HL-60 (cell line): ENCODE measurements at places on chromosomes 3 and 15.

DNA sequence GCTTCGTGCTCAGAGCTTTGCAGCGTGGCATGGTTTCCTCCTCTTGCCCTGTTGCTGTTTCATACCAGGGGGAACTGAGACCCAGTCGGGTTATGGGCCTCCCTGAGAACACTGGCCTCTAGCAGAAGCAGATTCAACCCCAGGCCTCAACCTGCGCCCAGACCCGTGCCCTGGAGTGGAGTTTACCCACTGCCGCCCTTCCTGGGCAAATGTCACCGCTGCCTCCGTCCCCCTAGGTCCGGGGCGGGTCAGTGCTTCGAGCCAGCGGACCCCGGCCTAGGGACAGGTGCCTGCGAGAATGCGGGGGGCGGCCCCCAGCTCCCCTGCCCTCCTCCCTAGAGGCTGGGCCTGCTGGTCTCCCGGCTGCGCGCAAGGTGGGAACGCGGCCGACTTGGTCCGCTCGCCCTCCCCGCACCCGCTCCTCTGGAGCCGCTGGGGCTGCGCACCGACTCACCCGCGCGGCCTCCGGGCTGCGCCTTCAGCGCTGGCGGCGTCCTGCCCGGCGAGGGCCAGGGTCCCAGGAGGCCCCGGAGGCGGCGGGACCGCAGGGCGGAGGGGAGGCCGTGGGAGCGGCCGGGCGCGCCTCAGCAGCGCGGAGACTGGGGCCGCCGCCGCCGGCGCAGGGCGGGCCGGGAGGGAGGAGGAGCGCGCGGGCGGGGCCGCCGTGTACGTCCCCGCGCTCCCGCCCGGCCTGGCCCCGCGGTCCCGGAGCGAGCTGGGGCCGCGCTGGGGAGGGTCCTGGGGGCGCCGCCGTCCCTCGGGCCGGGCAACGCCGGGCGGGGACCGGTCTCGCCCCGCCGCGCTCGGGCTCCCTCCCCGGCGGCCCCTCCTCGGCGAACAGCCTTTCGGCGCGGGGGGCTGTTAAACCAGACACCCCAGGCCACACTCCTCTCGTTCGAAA, at the start of gene PIGZ:
Gene PIGZ (minus strand): TSS at position 601 of the 901 bp plus-strand sequence. CDS start 16,802 bp downstream, outside the sequence.
- no peak for DNase-seq

DNA sequence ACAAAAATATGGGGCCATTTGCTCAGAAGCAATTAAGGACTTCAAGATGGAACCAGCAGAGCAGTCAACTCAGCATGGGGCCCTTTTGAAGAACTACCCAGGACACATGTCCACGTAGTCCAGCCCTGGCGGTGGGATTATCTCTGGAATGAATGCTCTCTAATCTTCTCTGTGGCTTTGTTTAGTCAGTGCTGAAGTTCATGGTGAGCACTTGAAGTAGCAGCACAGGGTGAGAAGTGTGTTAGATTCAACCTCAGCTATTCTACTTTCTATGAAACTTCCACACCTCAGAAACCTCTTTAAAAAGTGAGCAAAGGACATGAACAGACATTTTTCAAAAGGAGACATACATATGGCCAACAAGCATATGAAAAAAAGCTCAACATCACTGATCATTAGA, 74.4 kb downstream of the THRB start:
- DNase-seq = no peak

GRCh38 chr3:21794291-21794690, 43.3 kb upstream of the ZNF385D start:
- DNase-seq = no peak

- DNase-seq = no peak
Measured at GRCh38 chr15:90401495-90401894, 13.5 kb downstream of the IQGAP1 start.

- DNase-seq = no peak
Measured at GRCh38 chr15:44712346-44713005, 1.2 kb downstream of the B2M start.

- DNase-seq = peak; percentile 65
Measured at GRCh38 chr15:98881526-98882520, 125.8 kb downstream of the PGPEP1L start.

GRCh38 chr3:122857019-122857418, 62.1 kb downstream of the SLC49A4 start:
- no peak for DNase-seq

DNA sequence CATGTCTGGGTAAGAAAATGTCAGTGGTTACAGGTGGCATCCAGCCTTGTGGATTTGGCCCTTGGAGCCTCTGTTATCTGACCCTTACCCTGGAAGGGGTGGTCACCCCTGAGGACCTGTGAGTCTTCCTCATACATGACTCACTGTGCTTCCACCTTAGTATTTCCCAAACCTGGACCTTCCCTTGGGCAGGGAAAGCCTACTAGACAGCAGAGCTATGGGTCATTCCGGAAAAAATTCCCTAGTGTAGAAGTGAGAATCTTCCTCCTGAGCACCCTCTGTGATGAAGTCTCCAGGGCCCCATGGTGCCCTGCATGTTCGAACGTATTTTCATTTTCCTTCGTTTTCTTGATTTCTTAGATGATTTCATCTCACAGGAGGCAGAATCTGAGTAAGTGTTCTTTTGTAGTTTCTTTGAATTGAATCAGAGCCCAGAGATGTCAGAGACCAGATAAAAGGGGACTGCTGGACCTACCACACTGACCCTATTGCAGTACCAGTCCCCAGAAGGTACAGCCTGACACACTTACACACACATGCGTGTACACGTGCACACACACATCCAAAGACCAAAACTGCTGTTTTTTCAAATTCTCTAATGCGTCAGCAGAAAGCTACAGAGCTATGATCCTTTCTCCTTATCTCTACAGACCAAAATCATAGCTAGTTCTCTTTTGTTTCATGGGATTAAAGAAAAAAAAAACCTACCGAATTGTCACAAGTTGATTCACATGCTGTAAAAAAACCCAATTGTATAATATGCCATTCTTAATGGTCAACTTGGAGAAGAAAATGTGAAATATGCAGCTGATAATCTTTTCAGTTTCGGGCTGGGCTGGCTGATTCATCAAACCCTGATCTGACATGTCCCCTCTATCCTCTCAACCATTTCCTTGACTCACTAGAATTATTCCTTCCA, 50.5 kb upstream of the ARHGEF3 start:
- DNase-seq = no peak

DNA sequence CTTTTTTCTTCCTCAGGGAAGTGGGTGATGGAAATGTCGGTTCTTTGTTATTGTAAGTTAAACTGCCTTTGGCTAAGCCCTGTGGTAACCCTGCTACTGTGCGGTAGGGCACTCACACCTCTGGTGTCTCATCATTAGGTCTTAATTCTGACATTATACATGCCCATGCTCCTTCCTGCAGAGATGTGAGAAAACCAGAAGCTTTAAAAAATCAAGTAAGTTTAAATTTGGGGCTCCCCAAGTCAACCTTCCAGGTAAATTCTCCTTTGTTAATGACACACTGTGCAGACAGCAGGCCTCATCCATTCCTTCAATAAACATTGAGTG, 155.8 kb downstream of the FAM43A start:
- DNase-seq = no peak

- no peak for DNase-seq
Measured at GRCh38 chr3:125003859-125004595, 51.8 kb downstream of the HEG1 start.

- DNase-seq = no peak
Measured at GRCh38 chr3:178520451-178520850, 15.8 kb upstream of the KCNMB2 start.

DNA sequence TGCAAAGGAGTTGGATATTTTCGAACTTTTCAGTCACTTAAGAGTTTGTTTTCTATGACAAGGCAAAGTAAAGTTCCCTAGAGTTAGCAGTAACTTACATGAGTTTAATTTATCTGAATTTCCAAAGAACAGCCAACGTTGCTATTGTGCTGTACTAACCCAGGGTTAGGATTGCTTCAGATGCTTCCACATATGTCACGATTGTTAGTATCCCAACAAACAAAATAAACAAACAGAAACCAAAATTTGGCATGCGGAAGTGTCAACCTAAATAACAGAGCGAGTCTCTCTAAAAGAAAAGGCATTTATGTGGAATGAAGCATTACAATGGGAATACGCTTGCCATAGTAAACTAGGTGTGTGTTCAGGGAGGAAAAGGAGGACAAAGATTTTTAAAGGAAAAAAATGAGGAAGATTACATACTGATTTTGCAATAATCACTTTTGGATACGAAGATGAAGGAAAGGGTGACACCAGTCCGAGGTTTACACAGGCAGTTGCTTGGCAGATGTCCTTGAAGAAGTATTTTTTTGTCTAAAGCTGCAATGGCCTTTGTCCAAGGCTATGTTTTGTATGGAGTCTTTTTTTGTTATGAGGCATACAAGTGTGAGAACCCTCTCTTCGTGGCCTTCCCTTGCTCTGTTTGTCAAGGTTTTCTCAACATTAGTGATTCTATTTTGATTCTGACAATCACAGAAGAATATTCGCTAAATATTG, 267.9 kb downstream of the GABRG3 start:
- DNase-seq = no peak
